ENCODE measurements at places on chromosomes 2 and 18. TPM values are rescaled to one million over a fixed set of nuclear protein-coding genes. Genes with fewer than 3 reads are reported as not detected.

LTBP1 gene
- total RNA-seq: 111 TPM

NGEF gene
- total RNA-seq: 0.26 TPM

DNA sequence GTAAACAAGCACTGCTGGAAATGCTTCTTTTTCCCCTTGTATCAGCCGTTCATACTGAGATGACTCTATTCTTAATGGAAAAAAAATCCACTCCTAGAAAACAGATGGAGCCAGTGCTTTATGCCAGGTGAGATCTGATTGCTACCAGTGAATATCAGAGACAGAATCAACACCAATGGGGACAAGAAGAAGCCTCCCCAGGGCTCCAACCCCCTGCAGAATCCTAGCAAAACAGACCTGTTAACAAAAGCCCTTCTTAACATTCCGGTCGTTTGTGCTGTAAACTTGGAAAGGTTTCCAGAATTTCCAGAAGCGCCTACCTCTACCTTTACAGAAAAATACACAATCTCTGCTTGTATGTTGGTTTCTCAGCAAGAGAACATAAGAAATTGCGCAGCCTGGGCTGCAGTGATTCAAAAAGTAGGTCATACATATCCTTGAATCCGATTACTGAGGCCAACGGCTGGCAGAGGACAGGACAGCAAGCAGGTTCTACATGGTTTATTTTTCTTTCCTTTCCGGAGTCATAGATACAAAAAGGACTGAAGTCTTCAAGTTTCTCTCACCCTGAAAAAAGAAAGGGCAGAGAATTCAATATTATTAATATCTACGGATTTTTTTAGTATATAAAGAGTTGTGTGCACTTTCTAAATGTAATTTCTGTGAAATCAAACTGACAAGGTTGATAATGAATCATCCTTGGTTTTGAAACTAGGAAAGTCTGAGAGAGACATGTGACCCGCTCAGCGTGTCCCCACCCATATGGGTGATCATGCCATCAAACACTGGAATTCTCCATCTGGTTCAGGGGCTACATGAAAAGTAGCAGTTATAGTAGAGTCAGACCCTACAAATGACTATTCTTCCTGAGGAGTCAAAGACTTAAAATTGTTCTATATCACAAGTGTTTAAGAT lies 266.7 kb upstream of the MGAT5 start:
- DNase-seq: peak; percentile 40

GRCh38 chr18:34729264-34729663 lies 19.2 kb downstream of the DTNA start:
- DNase-seq: no peak

GRCh38 chr2:122001441-122001874 lies 246.0 kb downstream of the TSN start:
- DNase-seq: peak; percentile 75

- DNase-seq: no peak
Observed at GRCh38 chr2:199309411-199309810, 148.3 kb downstream of the SATB2 start.

DNA sequence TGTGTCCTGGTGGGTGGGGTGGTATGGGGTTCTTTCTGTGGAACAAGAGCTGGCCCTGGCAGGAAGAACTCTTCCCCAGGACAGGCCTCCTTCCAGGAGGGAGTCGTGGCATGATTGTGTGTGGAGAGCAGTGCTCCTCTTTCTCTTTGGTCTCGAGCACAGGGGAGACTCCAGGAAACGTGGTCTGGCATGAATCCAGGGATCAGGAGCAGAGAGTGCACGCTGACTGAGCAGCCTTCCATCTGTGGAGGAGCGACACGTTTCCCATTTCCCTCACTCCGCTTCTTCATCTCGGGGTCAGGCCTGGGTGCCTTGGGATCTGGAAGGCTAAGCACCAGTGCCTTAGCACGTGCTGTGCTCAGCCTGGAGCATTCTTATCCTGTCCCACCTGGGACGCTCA lies 132.0 kb upstream of the HDAC4 start:
- no peak for DNase-seq

DNA sequence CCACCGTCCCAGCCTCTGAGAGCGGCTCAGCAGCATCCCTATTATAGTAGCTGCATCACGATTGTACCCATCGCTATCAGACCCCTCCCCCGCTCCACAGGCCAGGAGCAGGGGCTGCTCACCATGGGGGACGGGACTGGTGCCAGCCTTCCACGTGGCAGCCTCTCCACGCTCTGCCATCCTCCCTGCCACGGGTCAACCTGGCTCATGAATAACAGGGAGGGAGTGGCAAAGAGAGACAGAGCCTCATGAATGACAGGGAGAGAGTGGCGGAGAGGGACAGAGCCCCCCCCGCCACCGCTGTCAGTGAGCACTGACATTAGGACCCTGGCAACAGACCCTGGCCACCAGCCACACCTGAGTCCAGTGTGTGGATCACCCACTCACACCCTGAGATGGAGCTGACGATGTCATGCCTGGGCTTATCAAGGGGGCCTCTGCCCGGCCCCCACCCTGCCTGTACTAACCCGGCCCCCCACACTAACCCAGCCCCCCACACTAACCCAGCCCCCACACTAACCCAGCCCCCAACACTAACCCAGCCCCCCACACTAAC lies 16.9 kb downstream of the CROCC2 start:
- DNase-seq: no peak

DNA sequence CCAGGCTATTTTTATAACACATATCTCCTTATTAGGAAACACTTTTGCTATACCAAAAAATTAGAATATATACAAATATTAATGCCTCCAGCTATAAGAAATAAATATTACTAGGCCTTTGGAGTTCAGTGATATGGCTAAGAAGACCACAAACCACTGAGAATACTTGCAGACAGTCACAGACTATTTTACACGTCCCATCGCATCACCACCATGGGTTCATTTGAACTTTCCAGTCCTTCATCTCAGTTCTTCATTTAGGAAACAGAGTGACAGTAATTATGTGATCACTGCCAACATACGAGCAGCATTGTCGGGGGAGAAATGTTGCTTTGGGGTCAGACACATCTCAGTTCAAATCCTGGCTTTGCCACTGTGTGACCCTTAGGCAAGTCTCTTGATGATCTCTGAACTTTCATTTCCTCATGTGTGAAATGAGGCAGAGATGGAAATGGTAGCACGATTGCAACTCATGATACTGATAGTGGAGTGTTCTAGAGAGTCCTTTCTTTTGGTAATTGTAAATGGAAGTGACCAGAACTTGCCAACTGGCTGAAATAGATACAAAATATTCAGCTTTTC lies 138.9 kb upstream of the NRP2 start:
- DNase-seq: no peak

DNA sequence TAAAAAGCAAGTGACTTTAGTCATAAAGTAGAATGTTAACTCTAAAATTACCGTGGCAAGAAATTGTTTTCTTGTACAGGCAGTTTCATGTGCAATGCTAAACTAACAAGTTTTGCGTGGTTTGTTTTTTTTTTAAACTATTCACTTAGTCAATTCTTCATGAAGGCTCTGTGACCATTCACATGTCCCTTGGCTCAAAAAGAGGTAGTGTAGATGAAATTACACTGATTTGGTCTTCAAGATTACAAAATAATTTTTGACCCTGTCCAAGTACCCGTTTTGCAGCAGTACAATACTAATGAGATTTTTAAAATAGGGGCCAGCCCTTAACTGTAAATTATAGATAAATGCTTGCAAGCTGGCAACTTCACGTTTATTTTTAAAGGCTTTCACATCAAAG lies 1.3 kb downstream of the TMEM131 start:
- no peak for DNase-seq

GRCh38 chr2:233853353-233853752 lies 982 bp downstream of the HJURP start:
- peak; percentile 66 for DNase-seq

- DNase-seq: no peak
Observed at GRCh38 chr2:49982871-49983270, 828.6 kb upstream of the FSHR start.

Data from osteocyte (in vitro differentiated cells).